PC-9 (cell line): ENCODE measurements at places on chromosomes 16 and 17.

GRCh38 chr16:17131351-17131750 is 339.4 kb downstream of the XYLT1 start:
- no peak for DNase-seq

GRCh38 chr17:17224137-17224536 is 12.8 kb downstream of the FLCN start:
- DNase-seq, result no peak

- no peak for DNase-seq
Measured at GRCh38 chr16:73506568-73507056, 458.7 kb upstream of the ZFHX3 start.

- DNase-seq, result no peak
Measured at GRCh38 chr16:81937305-81938038, 73.8 kb downstream of the SDR42E1 start.

DNA sequence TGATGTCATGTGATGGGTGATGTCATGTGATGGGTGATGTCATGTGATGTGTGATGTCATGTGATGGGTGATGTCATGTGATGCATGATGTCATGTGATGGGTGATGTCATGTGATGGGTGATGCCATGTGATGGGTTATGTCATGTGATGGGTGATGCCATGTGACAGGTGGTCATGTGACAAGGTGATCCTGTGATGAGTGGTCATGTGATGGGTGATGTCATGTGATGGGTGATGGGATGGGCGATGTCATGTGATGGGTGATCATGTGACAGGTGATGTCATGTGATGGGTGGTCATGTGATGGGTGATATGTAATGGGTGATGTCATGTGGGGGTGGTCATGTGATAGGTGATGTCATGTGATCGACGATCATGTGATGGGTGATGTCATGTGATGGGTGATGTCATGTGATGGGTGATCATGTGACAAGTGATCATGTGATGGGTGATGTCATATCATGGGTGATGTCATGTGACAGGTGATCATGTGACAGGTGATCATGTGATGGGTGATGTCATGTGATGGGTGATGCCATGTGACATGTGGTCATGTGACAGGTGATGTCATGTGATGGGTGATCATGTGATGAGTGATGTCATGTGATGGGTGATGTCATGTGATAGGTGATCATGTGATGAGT is 17.2 kb downstream of the CD300LB start:
- DNase-seq, result no peak

DNA sequence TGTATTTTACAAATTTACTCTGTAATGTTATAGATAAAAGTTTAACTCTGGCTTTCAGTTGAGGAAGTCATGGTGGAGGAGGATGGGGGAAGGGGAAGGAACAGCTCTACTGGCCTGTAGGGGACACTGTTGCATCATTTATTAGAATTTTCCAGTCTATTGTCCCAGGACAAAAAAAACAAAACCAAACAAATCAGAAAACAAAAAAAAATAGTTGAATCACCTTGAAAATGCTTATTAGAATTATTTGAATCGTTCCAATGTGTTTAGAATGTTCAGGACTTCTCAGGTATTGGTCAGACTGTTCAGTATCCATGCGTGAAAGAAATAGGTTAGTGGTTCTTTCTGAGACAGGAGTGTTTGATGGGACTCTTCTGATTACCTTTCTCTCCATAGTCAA is 242.0 kb downstream of the FTO start:
- peak; percentile 43 for DNase-seq

DNA sequence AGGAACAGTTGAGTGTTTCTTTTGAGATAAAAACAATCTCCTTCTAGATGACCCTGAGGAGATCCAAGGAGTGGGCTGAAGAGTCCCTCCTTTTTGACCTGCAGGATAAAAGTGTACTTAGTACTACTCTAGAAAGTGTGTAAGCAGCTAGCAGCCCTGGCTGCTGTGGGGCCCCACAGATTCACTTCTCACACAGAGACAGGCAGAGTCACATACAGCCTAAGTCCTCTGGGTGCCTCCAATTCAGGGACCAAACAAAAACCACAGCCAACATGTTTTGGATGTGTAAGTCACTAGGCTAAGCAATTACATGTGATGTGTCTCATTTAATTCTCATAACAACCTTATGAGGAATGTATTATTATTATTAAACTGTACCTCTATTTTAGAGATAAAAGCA is 97.1 kb downstream of the TMEM100 start:
- no peak for DNase-seq

DNA sequence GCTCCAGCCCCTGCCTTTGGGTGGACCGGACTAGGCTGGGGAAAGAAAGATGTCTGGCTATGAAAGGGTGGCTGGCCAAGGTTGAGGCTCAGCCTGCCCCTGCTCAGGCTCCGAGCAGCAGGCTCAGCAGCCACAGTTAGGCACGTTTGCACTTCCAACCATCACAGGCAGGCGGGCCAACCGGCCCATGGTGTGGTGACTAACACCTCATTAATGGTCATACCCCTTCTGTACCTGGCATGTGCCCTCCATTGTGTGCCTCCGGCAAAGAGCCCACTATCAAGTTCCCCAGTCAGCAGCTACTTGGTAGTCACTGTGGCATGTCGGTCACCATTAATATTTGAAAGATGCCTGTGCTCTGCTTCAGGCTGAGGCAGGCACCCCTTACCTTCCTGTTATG is 6.7 kb downstream of the TBC1D24 start:
- no peak for DNase-seq

- DNase-seq, result no peak
Measured at GRCh38 chr17:38921756-38922411, 3.5 kb upstream of the LASP1NB start.
